Left ventricle myocardium superior (tissue), 1 donor: ENCODE measurements at places on chromosomes 16 and 17.

DNA sequence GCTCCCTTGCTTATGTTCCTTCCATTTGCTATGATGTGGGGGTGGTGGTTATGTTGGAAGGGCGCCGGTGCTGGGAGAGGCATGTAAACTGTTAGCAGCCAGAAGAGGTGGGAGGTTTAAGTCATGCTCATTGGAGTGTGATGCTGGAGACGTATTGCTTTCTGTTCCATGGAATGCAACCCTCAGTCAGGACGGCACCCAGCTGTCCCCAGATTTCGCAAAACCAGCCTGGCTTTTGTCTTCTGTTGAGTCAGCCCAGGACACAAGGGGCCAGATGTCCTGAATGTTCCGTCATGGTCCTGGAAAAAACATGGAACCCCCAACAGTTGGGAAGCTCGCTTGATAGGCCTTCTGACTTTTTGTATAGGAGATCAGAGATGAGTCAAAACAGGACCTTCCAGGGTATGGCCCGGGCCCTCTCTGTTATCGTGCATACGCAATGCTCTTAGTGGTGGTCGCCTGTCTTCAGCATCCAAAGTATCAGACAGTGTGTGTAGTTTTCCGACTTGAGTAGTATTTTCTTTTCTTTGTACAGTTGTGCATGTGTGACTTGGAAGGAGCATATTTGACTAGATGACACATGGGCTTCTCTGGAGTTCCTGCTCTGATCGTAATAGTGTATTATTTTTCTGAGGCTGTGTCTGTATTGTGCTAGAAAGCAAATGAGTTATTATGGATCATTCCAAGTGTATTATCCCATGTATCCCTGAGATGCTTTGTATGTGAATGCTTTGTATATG lies 201.9 kb downstream of the SNX29 start:
- peak; percentile 70 for DNase-seq

DNA sequence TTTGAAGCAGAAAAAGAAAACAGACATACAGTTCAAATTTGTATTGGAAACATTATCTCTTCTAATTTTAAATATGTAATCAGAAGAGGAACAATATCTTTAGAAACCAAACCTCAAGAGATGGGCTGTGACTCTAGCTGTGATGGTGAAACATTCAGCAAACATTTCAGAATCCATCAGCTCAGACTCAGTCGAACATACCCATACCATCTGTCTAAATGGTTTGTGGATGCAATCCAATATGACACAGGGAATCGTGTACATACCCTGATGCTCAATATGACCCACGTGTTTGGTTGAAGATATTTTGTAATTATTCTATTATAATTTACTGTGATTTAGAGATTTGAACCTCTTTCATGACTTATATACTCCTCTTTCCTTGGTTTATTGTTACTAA lies 665.2 kb upstream of the CDH8 start:
- DNase-seq, result no peak

DNA sequence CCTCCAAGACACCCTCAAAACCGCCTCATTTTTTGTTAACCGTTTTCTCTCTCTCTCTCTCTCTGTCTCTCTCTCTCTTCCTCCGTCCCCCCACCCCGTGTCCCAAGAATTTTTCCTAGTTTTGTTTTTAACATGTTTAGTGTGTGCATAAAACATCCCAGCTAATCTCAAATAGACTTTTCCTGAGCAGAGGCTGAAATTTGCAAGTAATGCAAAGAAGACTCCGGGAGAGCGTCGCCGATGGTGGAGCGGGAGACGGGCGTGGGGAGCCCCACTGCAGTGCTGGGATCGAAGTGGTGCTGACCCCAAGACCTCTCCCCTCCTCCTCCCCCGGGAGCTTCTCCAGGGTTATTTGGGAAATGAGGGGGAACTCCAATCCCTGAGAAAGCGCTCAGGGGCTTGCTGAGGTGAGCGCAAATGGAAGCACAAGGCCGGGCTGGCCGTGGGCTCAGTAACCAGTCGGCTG lies 4.7 kb upstream of the DLX4 start:
- no peak for DNase-seq

- DNase-seq, result no peak
Measured at GRCh38 chr17:79537061-79537460, 73.8 kb downstream of the RBFOX3 start.

- DNase-seq, result no peak
Measured at GRCh38 chr17:51029142-51029541, 91.5 kb downstream of the SPAG9 start.

DNA sequence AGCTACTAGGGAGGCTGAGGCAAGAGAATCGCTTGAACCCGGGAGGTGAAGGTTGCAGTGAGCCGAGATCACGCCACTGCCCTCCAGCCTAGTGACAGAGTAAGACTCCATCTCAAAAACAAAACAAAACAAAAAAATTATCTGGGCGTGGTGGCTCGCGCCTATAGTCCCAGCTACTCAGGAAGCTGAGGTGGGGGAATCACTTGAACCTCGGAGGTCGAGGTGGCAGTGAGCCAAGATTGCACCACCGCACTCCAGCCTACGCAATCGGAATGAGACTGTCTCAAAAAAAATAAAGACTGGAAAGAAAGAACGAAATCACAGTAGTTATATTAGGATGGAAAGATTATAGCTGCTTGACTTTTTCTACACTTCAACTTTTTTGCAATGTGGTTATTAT lies 18.9 kb downstream of the COG1 start:
- DNase-seq, result no peak

- DNase-seq, result no peak
Measured at GRCh38 chr17:79983456-79983855, 52.2 kb downstream of the TBC1D16 start.

- DNase-seq, result no peak
Measured at GRCh38 chr16:50024207-50024606, 818 bp upstream of the CNEP1R1 start.

DNA sequence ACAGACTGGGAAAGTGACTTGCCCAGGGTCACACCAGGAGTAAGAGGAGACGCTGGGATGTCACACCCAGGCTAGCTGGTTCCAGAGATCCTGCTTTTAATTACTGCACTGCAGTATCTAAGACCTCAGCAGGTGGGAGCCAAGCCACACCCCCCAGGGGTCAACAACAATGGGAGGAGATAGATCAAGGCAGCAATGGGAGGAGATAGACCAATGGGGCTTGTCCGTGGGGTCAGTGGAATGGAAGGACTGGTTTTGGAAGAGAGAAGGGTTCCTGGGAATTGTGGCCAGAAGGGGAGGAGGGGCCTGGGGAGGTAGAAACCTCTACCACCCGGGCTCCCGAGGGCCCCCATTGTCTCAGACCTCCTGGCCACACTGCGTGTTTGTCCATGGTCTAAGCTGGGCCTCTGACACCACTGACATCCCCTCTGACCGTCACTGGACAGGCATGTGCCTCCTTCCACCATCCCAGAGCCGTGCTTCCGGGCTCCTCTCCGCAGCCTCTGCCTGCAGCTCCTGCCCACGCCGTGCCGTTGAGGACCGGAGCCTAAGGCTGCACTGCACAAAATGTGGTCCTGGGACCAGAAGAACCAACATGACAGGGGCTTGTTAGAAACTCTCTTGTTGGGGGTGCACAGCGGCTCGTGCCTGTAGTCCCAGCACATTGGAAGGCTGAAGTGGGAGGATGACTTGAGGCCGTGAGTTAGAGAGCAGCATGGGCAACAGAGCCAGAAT lies 69.8 kb upstream of the RPH3AL start:
- DNase-seq, result no peak

- no peak for DNase-seq
Measured at GRCh38 chr16:51801635-51802034, 650.6 kb upstream of the SALL1 start.

DNA sequence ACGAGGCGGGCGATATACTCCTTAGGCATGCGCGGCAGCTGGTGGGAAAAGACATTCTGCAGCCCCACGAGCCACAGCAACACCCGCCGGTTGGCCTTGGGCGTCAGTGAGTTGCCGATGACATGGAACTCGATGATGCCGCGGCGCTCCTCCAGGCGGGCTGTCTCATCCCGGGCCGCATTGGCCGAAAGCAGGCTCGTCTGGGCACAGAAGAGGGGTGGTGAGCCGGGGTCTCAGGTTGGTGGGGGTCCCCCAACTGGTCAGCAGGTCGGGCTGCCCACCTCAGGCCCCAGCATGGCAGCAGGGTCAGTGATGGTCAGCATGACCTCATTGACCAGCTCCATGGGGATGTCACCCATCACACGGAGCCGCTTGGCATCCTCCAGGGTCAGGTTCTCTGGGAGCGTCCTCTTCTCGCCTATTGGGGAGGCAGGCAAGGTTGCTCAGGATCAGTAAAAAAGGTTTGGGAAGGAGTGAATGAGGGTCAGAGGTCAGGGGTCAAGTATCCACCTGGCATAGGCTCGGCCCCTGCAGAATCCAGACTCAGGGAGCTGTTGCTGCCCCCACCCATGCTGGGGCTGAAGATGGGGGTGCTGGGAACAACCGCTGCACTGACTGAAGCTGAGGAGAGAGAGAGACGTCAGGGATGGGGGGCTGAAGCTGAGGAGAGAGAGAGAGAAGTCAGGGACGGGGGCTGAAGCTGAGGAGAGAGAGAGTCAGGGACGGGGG lies 3.6 kb downstream of the KAT2A start:
- DNase-seq, result no peak

DNA sequence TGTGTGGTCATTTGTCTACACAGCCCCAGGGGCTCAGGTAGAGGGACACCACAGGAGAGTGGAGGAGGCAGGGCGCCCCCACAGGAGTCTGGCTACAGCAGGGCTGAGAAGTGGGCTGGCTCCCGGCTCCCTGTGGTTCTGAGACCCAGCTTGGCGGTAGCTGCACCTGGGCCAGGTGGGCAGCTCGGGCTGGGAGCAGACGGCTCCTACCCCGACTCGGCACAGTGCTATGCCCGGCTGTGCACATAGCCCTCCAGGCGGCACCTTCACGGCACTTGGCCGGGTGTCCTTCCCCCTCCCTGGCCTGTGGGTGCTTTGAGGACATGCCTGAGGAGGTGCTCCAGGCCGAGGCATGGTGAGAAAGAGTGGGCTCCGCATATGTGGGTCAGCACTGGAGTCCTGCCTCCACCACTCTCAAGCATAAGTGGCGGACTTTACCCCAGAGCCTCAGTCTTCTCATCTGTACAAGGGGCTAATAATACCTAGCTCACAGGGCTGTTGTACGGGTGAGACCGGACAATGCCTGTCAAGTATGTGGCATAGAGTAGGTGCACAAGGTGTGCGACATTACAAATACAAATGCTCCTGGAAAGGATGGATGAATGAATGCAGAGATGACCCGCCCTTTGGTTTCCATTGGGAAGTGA lies 50.1 kb upstream of the JPH3 start:
- no peak for DNase-seq

- peak; percentile 87 for DNase-seq
Measured at GRCh38 chr17:32341857-32342602, at the start of gene C17orf75. C17orf75 (minus strand) TSS chr17:32342173; CDS start chr17:32342139, 34 bp downstream.

DNA sequence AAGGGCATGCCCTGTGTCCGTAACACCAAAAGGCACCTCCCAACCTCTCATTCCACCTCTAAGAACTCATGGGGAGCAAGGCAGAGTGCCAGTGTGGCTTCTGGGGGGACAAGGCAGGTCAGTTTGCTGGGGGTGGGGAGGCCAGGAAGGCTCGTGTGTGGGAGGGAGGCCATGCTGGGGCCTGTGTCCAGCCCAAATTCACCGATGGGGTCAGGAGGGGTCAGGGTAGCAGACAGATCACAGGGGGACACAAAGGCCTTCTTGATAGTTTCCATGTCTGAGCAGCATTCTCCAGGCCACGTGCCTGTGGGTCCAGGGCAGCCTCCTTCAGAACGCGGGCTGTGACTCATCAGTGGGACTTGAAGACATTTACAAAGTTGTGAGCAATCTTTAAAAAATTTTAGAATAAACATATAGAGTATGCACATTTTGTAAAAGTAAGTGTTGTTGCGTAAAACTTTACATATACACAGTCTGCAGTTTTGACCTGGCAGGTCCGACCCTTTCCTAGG lies 20.9 kb downstream of the SPACA3 start:
- no peak for DNase-seq

DNA sequence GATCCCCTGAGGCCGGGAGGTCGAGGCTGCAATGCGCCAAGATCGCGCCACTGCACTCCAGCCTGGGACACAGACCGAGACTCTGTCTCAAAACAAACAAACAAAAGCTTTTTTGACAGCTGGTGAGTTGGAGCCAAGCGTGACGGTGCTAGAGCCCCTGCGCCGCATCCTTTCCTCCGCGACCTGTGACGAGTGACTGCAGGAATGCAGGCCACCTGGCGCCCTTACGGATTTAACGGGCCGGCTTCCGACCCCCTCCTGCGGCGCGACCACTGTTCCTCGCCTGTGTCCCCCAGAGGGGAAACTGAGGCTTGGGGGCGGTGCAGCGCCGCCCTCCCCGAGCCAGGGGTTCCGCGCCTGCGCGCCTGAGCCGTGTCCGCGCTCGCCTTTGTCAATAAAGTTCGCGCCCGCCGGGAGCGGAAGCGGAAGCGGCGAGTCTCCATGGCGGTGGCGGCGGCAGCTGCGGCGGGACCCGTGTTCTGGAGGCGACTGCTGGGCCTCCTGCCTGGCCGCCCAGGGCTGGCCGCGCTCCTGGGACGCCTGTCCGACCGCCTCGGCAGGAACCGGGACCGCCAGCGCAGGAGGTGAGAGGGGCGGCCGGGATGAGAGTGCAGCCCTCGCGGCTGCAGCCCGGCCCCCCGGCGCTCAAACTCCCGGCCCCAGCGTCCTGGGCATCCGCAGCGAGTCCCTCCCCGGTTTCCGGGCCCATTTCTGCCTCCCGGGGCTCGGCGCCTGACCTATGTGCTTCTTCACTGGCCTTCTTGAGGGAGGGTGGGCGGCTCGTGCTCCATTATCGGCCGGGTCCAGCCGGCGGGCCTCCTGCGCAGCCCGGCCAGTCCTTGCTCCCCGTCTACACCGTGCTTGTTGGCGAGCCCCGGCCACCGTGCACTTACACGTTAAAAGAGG lies at the start of gene PGS1:
TSS of gene PGS1 (plus strand) at position 425 of the 906 bp plus-strand sequence. CDS start at position 442, 17 bp downstream.
- peak; percentile 91 for DNase-seq

GRCh38 chr16:84606081-84606875 lies 11.6 kb downstream of the COTL1 start:
- no peak for DNase-seq

DNA sequence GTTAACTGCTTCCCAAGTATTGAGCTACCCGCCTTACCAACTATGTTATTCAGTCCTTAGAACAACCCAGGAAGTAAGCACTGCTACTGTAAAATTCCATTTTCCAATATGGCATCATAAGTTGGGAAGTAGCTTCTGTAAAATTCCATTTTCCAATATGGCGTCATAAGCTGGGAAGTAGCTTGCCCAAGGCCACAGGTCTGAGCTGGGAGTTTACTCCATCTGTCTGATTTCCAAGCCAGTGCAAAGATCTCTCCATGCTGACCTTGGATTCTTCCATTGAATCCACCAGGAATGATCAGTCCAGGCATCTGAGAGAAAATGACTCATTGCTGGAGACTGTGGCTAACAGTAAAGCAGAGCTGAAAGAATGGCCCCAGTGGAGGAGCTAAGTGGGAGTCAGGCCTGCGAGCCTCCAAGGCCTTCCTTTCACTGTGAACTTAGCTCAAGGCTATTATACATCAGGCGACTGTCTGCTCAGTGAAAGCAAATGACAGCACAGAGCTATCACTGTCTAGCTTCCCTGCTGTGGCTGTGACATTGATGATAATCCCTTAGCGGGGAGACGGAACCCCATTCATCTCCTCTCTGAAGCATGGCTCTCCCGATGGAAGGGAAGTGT lies 430.4 kb downstream of the HAPSTR1 start:
- DNase-seq, result no peak

- peak; percentile 59 for DNase-seq
Measured at GRCh38 chr17:80773243-80773991, 218.2 kb upstream of the CHMP6 start.
